B cell (primary cell): ENCODE measurements at places on chromosomes 11 and 22. TPM values are rescaled to one million over a fixed set of nuclear protein-coding genes. Genes with fewer than 3 reads are reported as not detected.

DNA sequence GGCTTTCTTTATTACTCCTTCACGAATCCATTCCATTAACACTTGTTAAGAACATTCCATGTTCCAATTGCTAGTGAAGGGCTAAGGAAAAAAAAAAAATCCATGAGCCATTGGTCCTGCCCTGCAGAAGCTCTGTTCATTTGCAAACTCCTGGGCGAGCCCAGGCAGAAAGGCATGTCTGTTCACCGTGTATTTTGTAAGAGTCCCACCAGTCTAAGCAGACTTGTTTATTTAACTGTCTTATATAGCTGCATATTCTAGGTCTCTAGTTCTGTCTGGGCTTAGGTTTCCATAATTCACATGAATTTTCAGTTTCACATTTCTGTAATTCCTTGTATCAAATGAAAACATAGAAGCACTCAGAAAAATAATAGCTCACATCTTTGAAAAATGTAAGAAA, 97.4 kb upstream of the POU2AF2 start:
- no peak for DNase-seq

- no peak for DNase-seq
These were observed 171.7 kb downstream of the TTC28 start for GRCh38 chr22:28507896-28508295.

DNA sequence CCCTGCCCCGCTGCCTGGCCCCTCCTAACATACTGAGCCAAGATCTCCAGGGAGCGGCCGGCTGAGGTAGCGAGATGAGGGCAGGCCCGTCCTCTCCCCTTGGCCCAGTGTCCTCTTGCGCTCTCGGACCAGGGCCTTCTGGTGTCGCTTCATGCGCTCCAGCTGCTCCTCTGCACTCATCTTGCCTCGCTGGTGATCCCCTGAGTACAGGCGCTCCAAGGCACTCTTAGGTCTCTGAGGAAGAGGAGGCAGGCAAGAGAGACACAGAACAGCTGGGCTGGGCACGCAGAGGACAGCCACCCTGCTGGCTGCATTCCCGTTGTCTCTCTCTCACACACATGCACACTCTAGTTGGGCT, 50.6 kb downstream of the C11orf58 start:
- DNase-seq: no peak

- no peak for DNase-seq
These were observed 101.4 kb downstream of the ZBTB16 start for GRCh38 chr11:114160894-114161293.

DNA sequence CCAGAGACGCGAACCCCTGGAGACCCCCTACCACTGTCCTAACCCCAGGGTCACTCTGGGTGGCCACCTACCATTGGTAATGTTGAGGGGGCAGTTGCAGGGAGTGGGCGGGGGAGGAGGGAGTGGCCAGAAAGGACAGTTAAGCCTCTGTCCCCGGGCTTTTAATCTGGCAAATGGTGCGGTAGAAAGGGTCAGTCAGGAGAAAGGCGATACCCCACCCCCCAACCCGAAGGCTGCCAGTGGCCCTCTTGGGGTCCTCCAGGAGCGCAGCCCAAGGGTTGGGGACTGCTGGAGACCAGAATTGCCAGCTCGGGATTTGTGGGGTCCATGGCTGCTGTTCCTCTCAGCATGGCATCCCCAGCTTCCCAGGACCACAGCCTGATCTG, 742 bp downstream of the P2RY2 start:
- DNase-seq: no peak

GRCh38 chr11:92267968-92268367, 43.4 kb downstream of the FAT3 start:
- no peak for DNase-seq

- DNase-seq: no peak
These were observed 10.5 kb downstream of the NUMA1 start for GRCh38 chr11:72069787-72070251.

DNA sequence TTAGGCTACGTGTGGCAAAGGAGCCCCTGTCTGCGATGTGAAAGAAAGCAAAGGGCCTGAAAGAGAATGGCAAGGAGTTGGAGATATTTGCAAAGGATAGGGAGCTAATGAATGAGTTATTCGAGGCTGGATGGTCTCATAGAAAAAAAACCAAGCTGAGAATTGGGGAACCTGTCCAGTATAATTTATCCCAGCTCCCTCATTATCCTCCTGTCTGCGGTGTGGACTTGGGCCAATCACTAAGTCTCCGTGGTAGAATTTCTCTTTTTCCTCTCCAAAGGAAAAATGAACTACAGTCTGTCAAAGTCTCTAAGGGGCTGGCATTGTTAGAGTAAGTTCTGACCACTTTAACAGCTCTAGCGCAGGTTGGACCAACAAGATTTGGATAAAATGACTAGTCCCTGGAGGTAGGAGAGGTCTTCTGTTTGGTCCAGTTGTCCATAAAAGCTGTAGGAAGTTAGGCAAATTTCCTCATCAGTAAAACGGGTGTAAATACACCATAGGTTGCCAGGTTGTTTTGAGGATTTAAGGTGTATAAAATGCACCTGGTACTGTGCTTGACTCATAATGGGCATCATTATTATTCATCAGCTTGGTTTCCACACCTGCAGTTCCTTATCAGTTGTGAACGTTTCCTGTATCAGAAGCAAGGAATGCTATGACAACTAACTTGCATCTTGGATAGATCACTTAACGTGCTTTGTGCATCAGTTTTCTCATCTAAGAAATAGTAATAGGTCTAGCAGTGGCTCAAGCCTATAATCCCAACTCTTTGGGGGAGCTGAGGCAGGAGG, 10.3 kb upstream of the CDON start:
- DNase-seq: no peak

DNA sequence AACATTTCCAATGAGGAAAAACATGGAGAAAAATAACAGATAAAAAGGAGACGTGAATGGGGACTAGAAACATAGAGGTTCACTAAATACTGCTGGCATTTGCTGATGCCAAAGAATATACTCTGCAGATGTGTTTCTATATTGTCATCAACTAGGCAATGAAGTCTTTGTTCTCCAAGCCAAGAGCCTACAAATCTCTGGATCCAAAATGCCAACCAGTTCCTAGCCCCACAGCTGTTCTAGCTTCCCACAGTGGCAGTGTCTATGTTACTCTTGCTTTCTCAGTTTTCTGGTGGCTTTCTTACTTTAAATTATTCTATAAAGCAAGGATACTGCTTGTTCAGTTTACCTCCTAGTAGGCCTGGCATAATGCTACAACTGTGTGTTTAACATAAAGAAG, 977.9 kb upstream of the CCDC90B start:
- no peak for DNase-seq

DNA sequence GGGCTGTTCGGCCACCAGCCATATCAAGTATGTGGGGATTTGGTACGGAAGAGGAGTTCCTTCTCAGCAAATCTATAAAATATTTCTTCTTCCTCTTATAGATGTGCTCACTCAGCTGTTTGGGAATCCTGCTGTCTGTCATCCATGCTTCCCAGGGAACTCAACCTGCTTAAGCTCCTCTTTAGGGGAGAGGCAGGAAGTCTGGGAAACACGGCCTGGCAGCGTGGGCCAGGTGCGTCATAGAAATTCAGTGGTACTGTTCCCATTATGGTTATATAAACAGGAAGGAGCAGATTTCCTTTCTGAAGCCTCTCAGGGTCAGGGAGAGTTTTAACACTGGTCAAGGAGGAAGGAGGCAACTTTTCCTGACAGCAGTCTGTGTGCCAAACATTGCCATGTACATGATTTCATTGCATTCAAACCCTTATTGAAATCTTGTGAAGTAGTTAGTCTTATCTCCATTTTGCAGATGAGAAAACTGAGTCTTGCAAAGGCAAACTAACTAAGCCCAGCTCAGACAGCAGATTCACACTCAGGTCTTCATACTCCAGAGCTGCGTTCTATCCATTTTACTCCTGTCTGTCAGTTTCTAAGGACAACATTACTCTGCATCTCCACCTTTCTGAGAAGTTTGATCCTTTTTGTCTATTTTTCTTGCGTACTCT, 35.4 kb upstream of the AMOTL1 start:
- no peak for DNase-seq

DNA sequence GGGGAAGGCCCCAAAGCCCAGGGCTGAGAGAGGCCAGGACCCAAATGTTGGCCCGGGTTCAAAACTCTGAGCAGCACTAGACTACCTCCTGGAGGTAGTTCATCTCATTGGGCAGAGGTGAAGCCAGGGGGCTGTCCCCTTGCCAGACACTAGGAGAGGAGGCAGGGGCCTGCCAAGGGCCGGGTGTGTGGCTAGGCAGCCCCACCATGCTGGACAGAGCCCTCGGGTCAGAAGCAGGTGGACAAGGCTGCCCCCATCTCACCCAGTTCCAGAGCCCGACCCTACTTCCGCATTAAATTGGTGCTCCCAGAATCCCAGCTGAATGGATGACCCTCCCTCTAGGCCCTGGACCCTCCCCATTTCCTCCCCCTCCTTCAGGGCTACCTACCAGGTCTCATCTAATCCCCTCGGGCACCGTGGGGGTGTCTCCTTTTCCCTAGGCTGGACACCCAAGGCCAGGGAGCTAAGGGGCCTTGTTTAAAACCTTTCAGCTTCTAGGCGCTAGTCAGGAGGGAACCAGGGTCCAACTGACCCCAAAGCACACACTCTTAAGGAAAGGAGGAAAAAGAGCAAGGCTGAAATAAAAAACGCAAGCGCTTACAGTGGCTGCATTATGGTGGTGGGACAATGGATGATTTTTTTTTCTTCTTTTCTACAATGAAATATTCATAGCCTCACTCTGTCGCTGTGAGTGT, 72.1 kb upstream of the TCF20 start:
- DNase-seq: no peak

GRCh38 chr22:37632174-37633088, 7.0 kb upstream of the SH3BP1 start:
- DNase-seq: no peak

GRCh38 chr11:130049328-130049771, 20.3 kb upstream of the APLP2 start:
- DNase-seq: no peak

DNA sequence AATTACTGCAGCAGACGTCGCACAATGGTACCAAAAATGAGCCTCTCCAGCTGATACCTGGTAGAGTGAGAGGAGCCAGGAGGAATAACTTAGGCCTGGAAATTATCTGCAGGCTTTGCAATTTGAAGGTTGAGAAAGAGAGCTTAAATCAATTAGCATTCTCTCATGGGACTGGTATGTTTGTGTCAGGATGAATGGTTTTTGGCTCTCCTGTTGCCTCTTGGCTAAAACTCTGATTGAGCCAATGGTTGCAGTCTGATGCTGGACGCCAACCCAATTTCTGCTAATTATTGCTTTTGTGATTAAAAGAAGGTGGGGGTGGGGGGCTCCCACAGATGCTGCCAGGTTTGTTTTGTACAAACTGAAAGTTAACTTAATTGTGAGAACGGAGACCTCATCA, 12.5 kb upstream of the NELL1 start:
- no peak for DNase-seq

- DNase-seq: no peak
These were observed 13.0 kb downstream of the RTN4RL2 start for GRCh38 chr11:57473285-57473841.

GRCh38 chr11:131687291-131688047, 317.1 kb downstream of the NTM start:
- no peak for DNase-seq

- peak; percentile 83 for DNase-seq
These were observed 2.4 kb downstream of the SIDT2 start for GRCh38 chr11:117180661-117181585.

DNA sequence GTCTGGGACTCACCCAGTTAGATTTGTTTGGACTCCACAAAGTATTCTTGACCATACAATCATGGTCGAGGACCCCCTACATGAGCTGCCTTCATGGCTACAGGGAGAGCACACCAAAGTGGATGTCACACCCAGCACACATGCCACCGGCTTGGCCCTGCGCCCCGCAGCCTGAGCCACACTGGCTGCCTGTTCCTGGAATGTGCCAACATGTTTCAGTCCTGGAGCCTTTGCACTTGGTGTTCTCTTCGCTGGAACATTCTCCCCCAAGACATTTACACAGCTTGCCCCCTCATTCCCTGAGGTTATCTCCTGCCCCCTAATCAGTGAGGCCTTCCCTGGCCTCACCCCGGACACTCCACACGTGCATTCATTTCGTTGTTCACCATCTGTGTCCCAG, 46.0 kb downstream of the PPARA start:
- DNase-seq: no peak

DNA sequence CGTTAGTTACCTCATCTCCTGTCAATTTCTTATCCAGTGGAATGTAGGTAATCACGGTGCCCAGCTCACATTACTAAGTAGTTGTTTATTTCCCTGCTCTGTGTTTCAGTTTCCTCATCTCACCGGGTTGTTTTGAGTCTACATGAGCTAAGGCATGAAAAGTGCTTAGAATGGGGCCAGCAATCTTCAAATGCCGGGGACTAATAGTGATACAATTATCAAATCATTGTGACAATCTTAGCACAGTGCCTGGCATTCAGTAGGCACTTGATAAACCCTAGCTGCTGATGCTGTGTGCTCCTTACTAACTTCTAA, 53.3 kb upstream of the CD5 start:
- no peak for DNase-seq

GRCh38 chr22:25282346-25282670, 62.9 kb downstream of the CRYBB2 start:
- peak; percentile 19 for DNase-seq

DNA sequence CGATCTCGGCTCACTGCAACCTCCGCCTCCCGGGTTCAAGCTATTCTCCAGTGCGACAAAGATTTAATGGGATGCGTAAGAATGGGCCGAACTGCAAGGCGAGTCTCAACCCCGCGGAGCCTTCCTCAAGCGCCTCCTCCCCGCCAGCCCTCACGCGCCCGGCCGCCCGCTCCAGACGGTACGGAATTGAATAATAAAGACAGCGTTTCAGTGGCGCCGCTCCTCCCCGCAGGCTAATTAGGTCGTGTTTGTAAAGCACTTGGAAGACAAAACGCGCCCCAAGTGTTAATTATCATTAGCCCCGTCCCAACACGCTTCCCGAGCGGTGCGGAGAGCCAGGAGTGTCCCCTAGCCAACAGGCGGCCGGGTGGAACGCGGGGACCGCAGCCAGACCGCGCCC, 192.0 kb downstream of the BUD13 start:
- no peak for DNase-seq

GRCh38 chr11:1235306-1235900, 12.5 kb downstream of the MUC5B start:
- no peak for DNase-seq

- DNase-seq: no peak
These were observed 20.7 kb downstream of the GRIK4 start for GRCh38 chr11:120532082-120532831.

The C11orf65 gene
- 1.4 and 1.7 TPM in 2 replicates for total RNA-seq

The YPEL1 gene
- 14.9 and 17.3 TPM in 2 replicates for total RNA-seq

The MPPED2 gene
- 1.0 and 1.1 TPM in 2 replicates for total RNA-seq

The VSTM5 gene
- total RNA-seq: not detected in 2 replicates

The OR2D2 gene
- total RNA-seq: not detected in 2 replicates

The OR8I2 gene
- not detected in 2 replicates for total RNA-seq

The SHISAL1 gene
- total RNA-seq: not detected in 2 replicates

The OR5A1 gene
- total RNA-seq: not detected in 2 replicates

The SYT8 gene
- not detected in 2 replicates for total RNA-seq
